Renal cortical epithelial cell (primary cell): ENCODE measurements at places on chromosomes 4 and X. TPM values are rescaled to one million over a fixed set of nuclear protein-coding genes. Genes with fewer than 3 reads are reported as not detected.

GRCh38 chr4:87855559-87855958 is 22.8 kb downstream of the MEPE start:
- no peak for DNase-seq

DNA sequence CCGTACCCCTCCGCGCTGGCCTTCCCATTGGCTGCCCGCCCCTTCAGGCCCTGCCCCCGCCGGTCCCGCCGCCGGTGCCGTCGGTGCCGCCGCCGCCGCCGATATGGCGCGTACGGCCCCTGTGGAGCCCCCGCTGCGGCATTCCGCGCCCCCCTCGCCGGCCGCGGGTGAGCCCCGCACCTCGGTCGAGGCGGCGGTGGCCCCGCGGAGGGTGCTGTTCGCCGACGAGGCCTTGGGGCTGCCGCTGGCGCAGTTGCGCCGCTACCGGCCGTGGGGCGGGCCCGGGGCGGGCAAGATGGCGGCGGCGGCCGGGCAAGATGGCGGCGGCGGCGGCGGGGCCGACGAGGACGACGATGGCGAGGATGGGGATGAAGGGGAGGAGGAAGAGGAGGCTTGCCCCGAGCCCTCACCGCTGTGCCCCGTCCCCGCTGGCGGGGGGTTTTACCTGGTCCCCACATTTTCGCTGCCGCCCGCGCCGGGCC is at the start of gene PPP1R3F:
Gene PPP1R3F, plus strand, starts transcription at position 27 of the 482 bp plus-strand sequence. Its CDS starts 77 bp downstream, at position 104.
- DNase-seq, result no peak

Gene SMIM31
- 0.05 TPM in 1 of 2 replicates, not detected in the other for total RNA-seq

DNA sequence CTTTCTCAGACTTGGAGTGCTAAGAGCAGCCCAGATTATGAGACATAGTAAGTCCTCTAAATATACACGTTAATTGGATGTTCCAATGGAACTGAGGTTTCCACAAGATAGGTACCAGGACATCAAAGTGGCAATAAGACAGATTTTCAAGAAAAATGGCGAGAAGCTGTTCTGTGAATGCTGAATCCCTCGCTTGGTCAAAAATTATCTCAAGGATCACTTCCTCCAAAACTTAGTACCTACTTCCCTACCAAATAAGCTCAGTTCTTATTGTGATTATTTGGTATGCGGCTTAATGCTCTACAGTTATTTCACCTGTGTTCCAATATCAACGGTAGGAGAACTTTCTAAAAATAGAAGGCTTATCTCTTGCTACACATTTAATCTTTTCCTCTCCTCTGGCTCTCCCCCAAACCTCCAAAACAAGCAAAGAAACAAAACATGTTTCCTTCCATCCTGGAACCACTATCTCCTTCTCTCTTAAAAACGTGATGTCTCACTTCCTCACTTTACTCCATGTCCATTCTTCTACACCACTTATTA is 14.7 kb downstream of the PDGFC start:
- DNase-seq, result no peak

Gene NHSL2
- under 0.01 and 0.45 TPM in 2 replicates for total RNA-seq

- no peak for DNase-seq
Observed at GRCh38 chr4:186345184-186345583, 79.2 kb downstream of the F11 start.

DNA sequence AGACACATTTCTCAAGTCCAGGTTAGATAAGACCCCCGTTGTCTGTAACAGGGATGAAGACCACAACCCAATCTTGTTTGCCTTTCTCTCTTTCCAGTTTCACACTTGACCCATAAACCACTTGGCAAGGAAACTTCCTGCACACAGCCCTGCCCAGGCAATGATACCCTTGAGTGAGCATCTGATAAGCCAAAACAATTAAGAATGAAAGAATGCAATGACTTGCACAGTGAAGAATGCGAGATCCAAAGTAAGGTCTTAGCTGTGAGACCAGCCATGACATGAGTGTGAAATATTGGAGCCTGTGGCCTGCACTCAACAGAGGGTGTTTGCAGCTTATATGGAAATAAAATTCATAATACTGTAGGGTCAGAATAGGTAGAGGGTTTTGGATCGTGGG is 37.9 kb upstream of the MXRA5 start:
- peak; percentile 89 for DNase-seq

- DNase-seq, result no peak
Observed at GRCh38 chr4:170248029-170248428, 158.3 kb upstream of the AADAT start.

Gene ADAMTS3
- total RNA-seq, result 15.9 and 22.1 TPM in 2 replicates

Gene SHISA3
- 0.17 and 0.20 TPM in 2 replicates for total RNA-seq

- DNase-seq, result peak; percentile 71
Observed at GRCh38 chr4:3436798-3437581, 4.8 kb upstream of the HGFAC start.

Gene FGFR3
- total RNA-seq, result 1.4 and 3.7 TPM in 2 replicates

DNA sequence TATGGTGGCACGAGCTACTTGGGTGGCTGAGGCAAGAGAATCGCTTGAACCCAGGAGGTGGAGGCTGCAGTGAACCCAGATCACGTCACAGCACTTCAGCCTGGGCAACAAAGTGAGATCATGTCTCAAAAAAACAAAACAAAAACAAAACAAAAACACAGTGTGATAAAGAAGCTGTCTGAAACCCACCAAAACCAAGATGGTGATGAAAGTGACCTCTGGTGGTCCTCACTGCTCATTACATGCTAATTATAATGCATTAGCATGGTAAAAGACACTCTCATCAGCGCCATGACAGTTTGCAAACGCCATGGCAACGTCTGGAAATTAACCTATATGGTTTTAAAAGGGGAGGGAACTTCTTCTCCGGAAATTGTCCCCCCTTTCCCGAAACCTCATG is 29.4 kb upstream of the OPHN1 start:
- DNase-seq, result peak; percentile 33

Gene NAP1L3
- 1.2 and 3.1 TPM in 2 replicates for total RNA-seq

- peak; percentile 73 for DNase-seq
Observed at GRCh38 chrX:71282514-71283402, 677 bp upstream of the NONO start.

GRCh38 chr4:167234316-167234881 is at the start of gene SPOCK3:
Gene SPOCK3, minus strand, starts transcription at chr4:167234494.
- peak; percentile 22 for DNase-seq

- no peak for DNase-seq
Observed at GRCh38 chrX:48472851-48473703, 2.9 kb upstream of the FTSJ1 start.

DNA sequence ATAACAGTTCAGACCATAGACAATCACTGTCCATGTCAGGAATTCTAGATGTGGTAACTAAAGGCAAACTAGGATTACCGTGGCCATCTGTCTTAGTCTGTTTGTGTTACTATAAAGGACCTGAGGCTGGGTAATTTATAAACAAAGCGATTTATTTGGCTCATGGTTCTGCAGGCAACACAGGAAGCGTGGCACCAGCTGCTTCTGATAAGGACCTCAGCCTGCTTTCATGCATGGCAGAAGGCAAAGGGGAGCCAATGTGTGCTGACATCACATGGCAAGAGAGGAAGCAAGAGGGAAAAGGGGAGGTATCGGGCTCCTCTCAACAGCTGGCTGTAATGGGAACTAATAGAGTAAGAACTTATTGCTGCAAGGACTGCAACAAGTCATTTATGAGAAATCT is 376.7 kb downstream of the GPM6A start:
- DNase-seq, result no peak

GRCh38 chr4:73303711-73304110 is 45.1 kb upstream of the ANKRD17 start:
- DNase-seq, result no peak

DNA sequence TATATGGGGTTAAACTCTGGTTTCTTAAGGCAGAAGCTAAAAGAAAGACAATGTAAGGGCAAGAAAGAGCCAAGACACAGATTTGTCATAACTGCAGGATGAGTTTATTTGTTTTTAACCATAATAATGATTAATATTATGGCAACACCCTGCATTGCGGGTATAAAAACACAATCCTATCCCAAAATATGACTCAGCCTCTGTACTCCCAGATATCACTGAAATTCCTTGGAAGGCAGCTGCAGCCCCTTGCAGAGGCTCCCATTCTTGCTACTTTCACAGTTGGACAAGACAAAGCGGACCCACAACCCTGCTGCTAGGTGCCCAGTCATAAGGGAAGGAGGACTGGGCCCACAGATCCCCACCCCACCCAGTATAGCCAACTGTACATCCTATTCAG is 20.4 kb upstream of the FGF16 start:
- no peak for DNase-seq

- DNase-seq, result peak; percentile 19
Observed at GRCh38 chrX:101462892-101463291, 22.4 kb upstream of the ARMCX4 start.

- DNase-seq, result no peak
Observed at GRCh38 chr4:1209821-1210220, 37.4 kb upstream of the SPON2 start.

- DNase-seq, result no peak
Observed at GRCh38 chr4:2253160-2254084, 8.5 kb downstream of the MXD4 start.

GRCh38 chr4:96598465-96598864 is 758.6 kb downstream of the PDHA2 start:
- DNase-seq, result peak; percentile 29

DNA sequence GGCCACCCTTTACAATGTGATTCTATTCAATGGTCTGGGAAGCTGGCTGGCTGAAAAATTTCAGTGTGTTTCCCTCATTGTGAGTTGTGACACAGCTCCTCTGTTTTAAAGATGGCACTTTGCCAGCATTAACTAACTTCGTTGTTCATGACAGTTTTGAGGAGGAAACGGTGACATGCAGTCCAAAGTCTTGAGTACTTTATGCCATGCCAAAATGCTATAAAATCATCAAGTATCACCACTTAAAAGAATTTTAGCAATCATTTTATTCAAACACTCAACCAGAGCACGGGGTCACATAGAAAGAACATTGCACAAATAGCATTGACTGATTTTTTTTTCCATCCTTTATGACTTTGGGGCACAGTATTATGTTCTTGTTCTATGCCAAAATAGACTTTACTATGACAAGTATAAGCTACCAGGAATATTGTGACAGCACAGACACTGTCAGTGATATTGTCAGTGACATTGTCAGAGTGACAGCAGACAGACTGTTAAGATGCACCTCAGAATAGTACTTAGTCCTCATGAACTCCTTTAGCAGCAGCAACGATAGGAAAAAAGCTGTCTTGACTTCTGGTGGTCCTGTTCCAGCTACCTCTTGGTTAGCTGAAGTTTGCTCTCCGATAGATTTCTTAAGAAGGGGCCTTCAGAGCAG is 46.7 kb downstream of the CXCL13 start:
- peak; percentile 27 for DNase-seq

Gene MID2
- 16.5 and 29.3 TPM in 2 replicates for total RNA-seq

GRCh38 chrX:108439426-108439942 is at the start of gene COL4A5:
Gene COL4A5, plus strand, starts transcription at chrX:108439838. Its CDS starts 288 bp downstream, at chrX:108440126.
- DNase-seq, result peak; percentile 73

GRCh38 chrX:68203646-68204045 is 229.6 kb downstream of the OPHN1 start:
- no peak for DNase-seq

- no peak for DNase-seq
Observed at GRCh38 chr4:2436301-2436700, 17.5 kb downstream of the CFAP99 start.

GRCh38 chr4:107449611-107450369 is 270.2 kb downstream of the PAPSS1 start:
- DNase-seq, result no peak

- no peak for DNase-seq
Observed at GRCh38 chrX:100915562-100915961, 13.2 kb downstream of the XKRX start.

DNA sequence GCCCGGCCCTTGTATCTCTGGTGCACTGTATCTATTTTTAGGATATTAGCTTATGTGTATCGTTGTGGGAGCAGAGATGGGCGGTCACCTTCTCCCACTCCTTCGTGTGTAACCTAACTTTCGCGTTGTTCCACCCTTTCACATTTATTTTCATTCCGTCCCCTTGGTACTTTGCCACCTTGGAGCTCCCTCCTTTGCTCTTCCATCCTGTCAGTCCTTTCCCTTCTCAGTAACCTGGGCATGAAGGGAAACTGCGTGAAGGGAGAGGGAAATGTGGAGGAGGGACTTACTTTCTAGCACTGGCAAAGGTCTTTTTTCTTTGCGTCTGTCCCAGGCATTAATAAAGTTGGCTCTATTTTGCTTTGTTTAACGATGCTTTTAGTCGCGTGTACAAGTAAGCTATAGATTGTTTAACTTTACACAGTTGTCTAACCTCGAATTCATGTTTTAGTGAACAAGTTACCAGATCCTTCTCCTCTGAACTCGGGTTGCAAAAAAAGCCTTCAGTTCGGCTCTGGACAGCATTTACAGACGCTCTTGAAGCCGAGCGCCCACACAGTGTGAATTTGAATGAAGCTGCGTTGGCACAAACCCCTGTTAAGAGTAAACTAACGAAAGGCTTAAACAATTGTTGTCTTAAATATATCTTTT is 3.9 kb downstream of the PCDH10 start:
- DNase-seq, result no peak

GRCh38 chr4:41104155-41104554 is 110.2 kb downstream of the APBB2 start:
- DNase-seq, result no peak

DNA sequence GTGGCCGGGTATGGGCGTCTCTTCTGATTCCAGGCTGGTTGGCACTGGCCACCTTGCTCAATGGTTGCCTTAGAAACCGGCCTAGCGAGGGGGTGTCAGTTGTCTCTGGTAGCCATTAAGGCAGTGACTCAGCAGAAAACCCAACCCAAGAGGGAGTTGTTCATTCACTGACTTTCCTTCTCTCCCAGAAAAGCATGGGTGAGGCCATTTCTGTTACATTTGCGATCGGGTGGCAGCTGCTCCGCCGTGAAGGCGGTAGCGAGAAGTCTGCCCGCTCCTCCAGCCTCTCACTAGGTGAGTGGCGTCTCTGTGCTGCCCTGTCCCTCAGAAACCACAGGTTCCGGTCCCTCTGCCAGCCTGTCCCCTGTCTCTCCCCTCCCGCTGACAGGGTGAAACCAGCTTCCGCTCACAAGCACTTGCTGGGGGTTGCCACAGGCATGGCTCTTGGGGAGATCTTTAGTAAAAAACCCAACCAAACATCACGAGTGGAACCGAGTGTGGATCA is 17.4 kb downstream of the IRAK1 start:
- DNase-seq, result peak; percentile 88

GRCh38 chr4:187562345-187562744 is 433.2 kb upstream of the ZFP42 start:
- DNase-seq, result no peak

- DNase-seq, result peak; percentile 91
Observed at GRCh38 chr4:24781999-24782745, 13.2 kb upstream of the SOD3 start.

- peak; percentile 41 for DNase-seq
Observed at GRCh38 chr4:188439641-188440311, 300.5 kb downstream of the TRIML1 start.

Gene F11
- 0.45 TPM in 1 of 2 replicates, not detected in the other for total RNA-seq

GRCh38 chr4:8917321-8917811 is 45.7 kb upstream of the HMX1 start:
- DNase-seq, result no peak

DNA sequence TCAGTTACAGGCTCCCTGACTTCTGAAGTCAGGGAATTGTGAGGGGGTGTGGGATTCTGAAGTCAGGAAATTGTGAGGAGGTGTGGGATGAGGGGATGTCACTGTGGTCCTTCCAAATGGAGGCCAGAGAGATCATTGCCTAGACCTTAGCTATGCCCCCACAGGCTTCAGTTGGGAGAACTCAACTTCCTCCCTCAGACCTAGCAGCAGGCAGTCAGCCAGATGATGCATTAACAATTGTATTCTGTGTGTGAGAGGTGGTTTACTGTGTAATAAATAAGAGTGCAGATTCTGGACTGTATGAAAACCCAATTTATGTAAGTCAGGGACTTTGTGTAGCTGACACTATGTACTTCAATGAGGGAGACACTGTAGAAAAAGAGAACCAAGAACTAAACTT is 65.7 kb downstream of the FREM3 start:
- no peak for DNase-seq
